ENCODE measurements at places on chromosomes 4 and X.

- no peak for DNase-seq
These were observed 204.8 kb downstream of the VEGFC start for GRCh38 chr4:176587920-176588319.

- no peak for DNase-seq
These were observed 122.5 kb upstream of the DDIT4L start for GRCh38 chr4:100312615-100313350.

DNA sequence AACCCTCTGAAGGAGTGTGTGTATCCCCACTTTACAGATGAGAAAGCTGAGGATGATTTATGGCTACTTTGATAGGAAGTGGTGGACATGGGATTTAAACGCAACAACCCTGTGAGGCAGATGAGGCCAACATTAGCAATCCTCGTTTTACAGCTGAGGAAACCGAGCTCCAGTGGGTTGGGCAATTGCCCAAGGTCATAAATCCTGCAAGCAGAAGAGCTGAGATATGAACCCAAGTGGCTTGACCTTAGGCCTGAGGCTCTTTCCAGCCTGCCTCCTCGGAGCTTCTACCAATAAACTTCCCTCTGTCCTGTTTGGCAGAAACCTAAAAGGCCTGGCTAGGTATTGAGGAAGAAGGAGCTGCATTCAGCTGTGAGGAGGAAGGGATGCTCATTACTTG lies 185.5 kb upstream of the RBPJ start:
- no peak for DNase-seq

DNA sequence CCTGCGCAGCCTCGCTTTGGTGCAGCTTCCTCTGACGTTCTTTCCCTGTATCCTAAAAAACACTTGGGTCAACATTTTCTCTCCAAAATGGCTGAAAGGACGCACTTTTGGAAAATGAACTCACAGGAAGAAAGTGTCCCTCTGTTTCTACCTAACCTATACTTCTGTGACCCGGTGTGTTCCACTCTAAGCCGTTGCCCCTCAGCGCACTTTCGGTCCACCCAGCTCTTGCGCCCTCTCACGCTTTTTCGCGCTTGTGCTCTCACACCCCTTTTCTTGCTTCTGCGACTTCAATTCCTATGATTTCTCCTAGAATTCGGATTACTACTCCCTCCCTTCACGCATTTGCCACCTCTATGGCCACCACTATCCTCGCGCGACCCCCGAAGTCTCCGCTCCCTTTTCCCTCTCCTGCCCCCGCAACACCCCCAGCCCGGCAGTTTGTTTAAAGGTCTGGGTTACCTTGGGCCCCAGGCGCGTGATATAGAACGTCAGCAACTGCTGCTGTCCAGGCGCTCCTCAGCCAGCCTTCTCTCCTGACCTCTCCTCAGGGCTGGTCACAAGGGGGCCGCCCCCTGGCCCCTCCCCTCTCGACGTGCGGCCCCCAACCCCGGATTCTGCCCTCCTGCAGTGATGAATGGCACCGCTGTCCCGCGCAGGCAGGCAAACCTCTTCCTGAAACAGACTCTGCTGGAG lies at the start of gene USP51:
TSS of gene USP51 (minus strand) at position 535 of the 696 bp plus-strand sequence. CDS start 909 bp downstream, outside the sequence.
- no peak for DNase-seq

- DNase-seq, result no peak
These were observed 21.3 kb downstream of the DMD start for GRCh38 chrX:33190016-33190415.

GRCh38 chr4:54550395-54551171 lies 107.2 kb upstream of the KIT start:
- DNase-seq, result no peak

GRCh38 chr4:38237139-38237538 lies 276.9 kb downstream of the PTTG2 start:
- no peak for DNase-seq

GRCh38 chr4:8439168-8439567 lies 1.4 kb downstream of the ACOX3 start:
- no peak for DNase-seq

- DNase-seq, result no peak
These were observed 2.5 kb upstream of the UGT2A3 start for GRCh38 chr4:68954126-68954525.

DNA sequence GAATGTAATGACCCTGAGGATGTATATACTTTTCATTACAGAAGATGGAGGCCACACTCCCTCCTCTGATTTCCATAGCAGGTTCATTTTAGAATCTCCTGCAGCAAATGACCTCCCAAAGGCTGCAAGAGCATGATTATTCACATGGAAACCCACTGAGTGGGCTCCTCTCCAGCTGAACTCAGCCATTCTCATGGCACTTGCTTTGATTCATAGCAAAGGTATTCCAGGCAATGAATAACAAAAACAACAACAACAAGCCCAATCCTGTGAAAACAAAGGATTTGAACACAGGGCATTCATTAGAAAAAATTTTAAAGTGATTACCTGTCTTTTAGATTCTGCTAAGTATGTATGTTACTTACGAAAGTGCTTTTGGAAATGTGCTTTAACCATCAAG lies 894.0 kb upstream of the FRG1 start:
- DNase-seq, result no peak

- DNase-seq, result no peak
These were observed 3.0 kb downstream of the NSD2 start for GRCh38 chr4:1874201-1874600.

GRCh38 chrX:7711167-7711566 lies 131.8 kb upstream of the VCX start:
- DNase-seq, result no peak

DNA sequence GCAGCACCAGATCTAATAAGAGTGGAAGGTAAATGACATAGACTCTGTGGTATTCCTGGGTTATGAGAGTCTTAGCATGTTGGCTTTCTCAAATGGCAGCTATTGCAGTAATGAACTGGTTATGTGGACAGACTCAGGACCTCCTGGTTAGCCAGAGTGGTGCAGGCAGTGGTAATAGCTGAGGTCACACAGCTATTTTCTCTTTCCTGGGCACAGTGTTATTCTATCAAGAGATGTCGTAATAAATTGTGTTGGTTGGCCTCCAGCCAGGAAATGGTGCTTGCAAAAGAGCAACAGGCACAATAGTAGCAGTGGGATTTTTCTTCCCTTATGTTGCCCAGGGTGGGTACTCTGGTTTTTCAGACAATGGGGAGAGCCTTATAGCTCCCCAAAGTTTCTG lies 279.2 kb upstream of the FGF16 start:
- no peak for DNase-seq

GRCh38 chr4:26812049-26812714 lies 48.5 kb upstream of the STIM2 start:
- no peak for DNase-seq

- DNase-seq, result peak; percentile 18
These were observed 1.8 kb downstream of the ABCD1 start for GRCh38 chrX:153726286-153727122.

DNA sequence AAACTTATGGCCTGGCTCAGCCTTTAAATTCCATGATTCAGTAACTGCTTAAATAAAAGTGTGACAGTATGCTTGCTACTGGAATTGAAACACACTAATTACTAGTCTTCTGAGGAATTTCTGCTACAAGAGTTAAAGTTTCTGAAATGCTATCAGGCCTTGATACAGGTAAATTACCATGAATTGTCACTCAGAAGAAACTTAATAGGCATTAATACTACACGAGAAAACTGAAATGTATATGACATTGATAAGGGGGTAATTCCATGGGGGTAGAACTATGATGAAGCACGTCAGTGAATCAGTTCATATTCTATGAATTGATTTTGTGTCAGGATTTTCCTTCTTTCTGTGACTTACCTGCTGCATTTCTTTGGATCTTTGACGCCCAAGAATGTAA lies 3.0 kb upstream of the NPY1R start:
- no peak for DNase-seq

GRCh38 chrX:110414273-110414672 lies 55.6 kb downstream of the RTL9 start:
- DNase-seq, result no peak

- DNase-seq, result no peak
These were observed 66.3 kb downstream of the SMC1A start for GRCh38 chrX:53356186-53356585.

DNA sequence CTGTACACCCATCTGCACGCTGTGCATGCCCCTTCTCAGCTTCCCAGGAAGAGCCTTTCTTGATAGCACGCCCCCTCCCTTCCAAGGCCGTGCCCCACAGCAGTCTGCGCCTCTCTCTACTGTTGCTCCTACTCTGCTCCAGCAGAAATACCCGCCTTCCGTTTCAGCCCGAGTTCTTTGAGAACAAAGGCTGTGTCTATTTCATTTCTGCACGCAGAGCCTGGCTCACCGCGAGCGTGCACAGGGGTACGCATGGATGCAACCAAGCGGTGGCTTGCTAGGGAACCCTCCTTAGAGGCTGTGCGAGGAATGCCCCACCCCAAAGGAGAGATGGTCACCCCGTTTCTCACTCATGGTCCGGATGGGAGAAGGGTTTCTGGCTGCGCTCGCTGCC lies 485 bp downstream of the AADAT start:
- peak; percentile 40 for DNase-seq

GRCh38 chr4:8557151-8558076 lies 22.8 kb upstream of the GPR78 start:
- DNase-seq, result no peak

DNA sequence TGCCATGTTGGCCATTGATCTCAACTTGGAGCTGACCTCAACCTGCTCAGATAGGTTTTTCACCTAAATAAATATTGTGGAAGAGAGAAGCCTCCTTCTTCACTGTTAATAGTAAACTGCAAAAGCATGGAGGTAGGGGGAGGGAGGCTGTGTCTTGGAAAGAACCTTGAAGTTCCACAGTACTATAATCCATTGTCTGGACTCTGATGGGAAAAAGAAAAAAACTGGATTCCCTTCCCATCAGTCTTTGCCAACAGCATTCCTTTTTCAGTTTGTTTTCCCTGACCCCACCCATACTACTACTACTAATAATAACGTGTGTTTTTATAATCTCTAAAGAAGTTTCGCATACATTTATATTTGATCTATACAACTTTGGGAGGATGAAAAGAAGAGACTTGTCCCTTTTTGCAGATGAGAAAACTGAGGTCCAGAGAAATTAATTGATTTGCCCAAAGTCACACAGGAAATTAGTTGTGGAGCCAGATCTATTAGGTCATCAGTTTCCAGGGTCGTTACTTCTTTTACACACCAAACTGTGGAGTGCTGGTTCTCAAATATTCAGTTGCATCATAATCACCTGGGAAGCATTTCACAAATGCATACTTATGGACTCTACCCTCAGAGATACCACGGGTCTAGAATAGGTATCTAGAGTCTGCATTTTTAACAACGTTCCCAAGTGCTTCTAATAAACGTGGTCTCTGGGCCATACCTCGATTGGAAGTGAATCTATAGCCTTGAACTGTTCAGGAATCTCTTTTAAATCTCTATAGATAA lies 59.1 kb downstream of the LUZP4 start:
- DNase-seq, result no peak

DNA sequence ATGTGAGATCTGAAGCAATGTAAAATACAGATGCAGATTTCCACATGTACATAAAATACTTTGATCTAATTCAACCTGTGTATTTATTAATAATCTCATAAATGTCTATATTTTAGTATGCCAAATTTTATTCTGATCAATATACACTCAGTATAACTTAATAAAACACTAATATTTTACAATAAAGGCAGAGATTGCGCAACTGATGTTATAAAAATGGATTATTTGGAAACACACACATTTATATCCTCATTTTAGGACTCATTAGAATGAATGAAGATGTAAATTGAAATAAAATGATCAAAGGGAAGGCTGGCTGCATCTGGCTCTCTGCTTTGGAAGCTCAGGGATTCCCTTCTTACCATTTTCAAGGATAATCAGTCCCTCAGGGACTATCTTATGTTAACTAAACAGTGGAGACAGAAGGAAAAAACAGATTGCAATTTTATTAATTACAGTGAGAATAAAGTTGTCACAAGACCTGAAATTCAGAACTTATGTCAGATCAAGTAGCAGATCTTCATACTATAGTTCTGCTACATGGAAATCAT lies 900.9 kb upstream of the EPHA5 start:
- DNase-seq, result no peak

DNA sequence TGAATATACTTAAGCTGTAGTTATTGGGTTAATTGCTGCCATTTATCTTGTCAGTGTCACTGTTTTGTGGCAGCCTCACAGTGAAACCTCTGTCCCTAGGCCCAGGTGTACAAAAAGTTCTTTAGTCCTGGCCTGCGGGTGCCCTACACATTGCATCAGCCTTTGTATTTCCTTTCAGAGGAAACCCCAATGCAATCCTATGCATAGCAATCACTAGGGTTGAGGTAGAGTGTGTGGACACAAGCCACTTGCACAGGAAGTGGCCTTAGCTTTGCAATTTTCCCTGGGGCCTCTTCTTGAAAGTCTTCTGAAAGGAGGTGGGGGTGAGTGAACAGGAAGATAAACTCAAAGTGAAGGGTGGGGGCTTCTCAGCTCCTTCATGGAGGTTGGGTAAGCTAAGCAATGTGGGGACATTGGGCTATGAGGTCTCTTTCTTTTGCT lies 27.8 kb downstream of the VSIG4 start:
- DNase-seq, result no peak

GRCh38 chr4:2368746-2369437 lies 49.6 kb downstream of the ZFYVE28 start:
- no peak for DNase-seq

- no peak for DNase-seq
These were observed 425.7 kb downstream of the GPAT3 start for GRCh38 chr4:83961575-83961974.

GRCh38 chr4:1491328-1492141 lies 85.3 kb upstream of the NKX1-1 start:
- DNase-seq, result no peak

GRCh38 chr4:23769406-23769805 lies 120.4 kb downstream of the PPARGC1A start:
- no peak for DNase-seq

GRCh38 chr4:73415807-73416238 lies 11.7 kb downstream of the ALB start:
- DNase-seq, result no peak

- no peak for DNase-seq
These were observed 28.1 kb downstream of the SLC16A2 start for GRCh38 chrX:74449322-74449936.

- DNase-seq, result no peak
These were observed 110.5 kb downstream of the ANXA3 start for GRCh38 chr4:78661921-78662521.

DNA sequence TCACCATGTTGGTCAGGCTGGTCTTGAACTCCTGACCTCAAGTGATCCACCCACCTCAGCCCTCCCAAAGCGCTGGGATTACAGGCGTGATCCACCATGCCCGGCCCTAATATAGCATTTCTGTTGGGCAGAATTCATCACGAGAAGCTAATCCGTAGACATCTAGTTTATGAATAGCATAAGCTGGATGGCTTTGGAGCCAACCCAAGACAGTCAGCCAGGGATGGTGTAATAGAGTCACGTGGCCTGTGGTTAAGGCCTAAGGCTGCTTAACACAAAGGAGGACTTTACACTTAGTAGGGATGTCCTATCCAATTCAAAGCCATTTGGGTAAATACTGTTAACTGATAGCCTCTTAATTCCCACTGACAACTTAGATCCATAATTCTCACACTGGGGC lies 173.6 kb downstream of the RAP1GDS1 start:
- no peak for DNase-seq

DNA sequence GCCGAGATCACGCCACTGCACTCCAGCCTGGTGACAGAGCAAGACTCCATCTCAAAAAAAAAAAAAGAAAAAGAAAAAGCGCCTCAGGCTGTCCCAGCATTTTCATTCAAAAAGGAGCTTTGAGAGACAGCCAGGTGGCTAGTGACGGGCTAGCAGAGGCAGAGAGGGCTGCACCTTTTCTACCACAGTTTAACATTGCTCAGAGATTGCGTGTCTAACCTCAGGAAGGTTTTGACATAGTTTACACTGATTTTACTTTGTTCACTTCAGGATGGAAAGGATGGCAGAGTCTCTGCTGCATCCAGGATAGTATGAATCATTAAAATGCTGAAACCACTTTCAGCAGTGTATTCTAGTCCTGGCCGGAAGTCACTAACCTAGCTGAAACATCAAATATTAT lies 28.1 kb downstream of the ZFP42 start:
- DNase-seq, result no peak
